ENCODE measurements at places on chromosomes 11 and 22. TPM values are rescaled to one million over a fixed set of nuclear protein-coding genes. Genes with fewer than 3 reads are reported as not detected.

The DCHS1 gene
- total RNA-seq, result 0.03 TPM

The UBQLNL gene
- not detected for total RNA-seq

The CTTN gene
- 209 TPM for total RNA-seq

The ESRRA gene
- 65.2 TPM for total RNA-seq

The INPP5J gene
- 0.53 TPM for total RNA-seq

The RTN4RL2 gene
- total RNA-seq, result 94.8 TPM

The OR2D2 gene
- total RNA-seq, result not detected

The ABCC8 gene
- 2.8 TPM for total RNA-seq

The HORMAD2 gene
- total RNA-seq, result not detected

The OR10A2 gene
- total RNA-seq, result not detected

The MYOD1 gene
- not detected for total RNA-seq

The SGSM1 gene
- 0.73 TPM for total RNA-seq

The CCDC157 gene
- total RNA-seq, result 2.6 TPM

The ZPR1 gene
- 60.2 TPM for total RNA-seq

The CDHR5 gene
- total RNA-seq, result 0.14 TPM
